ENCODE measurements at places on chromosomes 16 and 17. TPM values are rescaled to one million over a fixed set of nuclear protein-coding genes. Genes with fewer than 3 reads are reported as not detected.

Gene SMIM36
- total RNA-seq: not detected

Gene AGRP
- not detected for total RNA-seq

Gene ZG16B
- not detected for total RNA-seq

Gene MAF
- not detected for total RNA-seq

Gene TBC1D16
- 9.6 TPM for total RNA-seq

- peak; percentile 8 for DNase-seq
These were observed 11.6 kb downstream of the SRCIN1 start for GRCh38 chr17:38594152-38594551.

- no peak for DNase-seq
These were observed 1504.5 kb downstream of the CDH11 start for GRCh38 chr16:63617047-63617989.

- no peak for DNase-seq
These were observed 3.2 kb upstream of the CRHR1 start for GRCh38 chr17:45780921-45781320.

- DNase-seq: no peak
These were observed 105.5 kb downstream of the TNFRSF13B start for GRCh38 chr17:16866436-16866835.

DNA sequence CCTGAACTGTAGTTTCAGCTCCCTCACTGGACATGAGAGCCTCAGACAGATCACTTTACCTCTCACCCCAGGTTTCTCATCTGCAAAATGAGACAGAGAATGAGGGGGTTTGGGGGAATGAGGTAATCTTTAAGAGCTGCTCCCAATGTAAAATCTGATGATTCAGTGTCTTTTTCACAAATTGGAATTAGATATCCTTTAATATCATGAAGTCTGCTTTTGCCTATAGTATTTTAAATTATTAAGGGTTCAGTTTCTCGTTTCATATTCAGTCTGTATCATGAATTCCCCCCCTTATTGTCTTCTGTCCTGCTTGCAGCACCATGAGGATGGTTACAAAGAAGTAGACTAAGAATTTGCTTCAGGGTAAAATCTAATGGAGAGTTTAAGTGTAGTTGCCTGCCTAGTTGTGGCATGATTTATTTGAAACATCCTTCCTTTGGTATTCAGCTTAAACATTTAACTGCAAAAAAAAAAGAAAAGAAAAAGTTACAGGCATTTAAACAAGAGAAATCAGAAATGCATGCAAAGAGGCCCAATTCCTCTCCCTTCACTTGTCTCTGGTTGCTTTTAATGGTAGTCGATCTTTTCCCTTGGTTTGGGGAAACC lies 77.3 kb downstream of the WNT3 start:
- no peak for DNase-seq

DNA sequence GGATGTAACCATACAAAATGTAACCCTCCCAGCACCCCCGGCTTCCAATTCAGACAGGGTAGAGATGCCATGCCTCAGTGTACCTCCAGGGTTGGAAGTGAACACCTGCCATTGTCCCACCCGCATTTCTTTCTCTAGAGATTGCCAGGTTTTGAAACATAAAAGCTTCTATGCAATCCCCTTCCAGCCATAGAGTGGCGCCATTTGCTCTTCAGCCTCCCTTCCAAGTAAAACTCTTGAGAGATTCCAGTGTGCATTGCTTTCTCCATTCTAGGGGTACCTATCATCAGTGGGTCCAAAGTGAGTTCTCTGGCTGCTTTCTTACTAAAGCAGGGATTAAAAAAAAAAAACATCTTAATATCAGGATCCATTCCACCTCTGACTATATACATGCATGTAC lies 133.1 kb upstream of the RPL38 start:
- DNase-seq: no peak

DNA sequence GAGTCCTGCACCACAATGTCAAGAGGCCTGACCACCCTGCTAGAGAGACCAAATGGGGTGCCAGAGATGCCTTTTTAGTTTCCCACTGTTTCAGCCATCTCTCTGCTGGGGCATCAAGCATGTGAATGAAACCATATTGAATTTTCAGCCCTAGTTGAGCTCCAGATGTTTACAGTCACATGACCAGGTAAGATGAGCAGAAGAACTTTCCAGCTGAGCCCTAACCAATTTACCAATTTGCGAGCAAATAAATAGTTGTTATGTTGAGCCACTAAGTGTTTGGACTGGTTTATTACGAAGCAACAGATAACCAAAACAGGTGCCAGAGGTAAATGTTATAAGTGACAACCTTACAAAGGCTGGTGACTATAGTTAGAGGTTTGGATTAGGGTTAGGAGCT lies 209.1 kb upstream of the CCL2 start:
- no peak for DNase-seq

GRCh38 chr17:29076722-29077121 lies 33.8 kb downstream of the PIPOX start:
- DNase-seq: no peak

DNA sequence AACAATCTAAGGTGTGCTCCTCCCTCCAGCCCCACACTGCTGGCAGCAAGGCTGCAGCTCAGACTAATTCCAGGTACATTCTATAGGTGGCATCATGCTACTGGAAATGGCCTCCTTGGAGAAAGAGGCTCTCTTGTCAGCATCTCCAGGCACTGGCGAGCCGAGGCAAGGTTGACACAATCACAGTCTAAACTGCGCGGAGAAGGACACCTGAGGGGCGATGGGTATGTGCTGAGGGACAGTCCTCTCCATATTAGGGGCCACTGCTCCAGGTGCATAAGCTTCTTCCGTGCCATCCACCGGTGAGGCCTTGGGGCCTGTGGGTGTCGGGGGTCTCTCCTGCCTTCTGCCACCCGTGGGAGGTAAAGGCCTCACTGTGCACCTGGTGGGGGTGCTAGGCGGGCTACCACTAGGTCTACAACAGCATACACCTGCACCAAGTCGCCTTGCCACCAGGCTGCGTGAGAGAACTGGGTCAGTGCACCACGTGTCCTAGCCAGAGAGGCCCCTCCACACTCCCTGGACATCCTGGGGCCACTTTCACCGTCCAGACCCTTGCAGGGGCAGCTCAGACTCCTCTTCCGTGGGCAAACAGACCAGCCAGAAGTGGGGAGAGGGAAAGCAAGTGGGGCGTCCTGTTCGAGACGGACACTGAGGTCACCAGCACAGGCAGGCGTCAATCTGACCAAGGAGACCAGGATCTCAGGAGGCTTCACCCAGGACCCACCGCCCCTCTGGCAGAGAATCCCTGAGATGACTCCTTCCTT lies 12.1 kb upstream of the CBX8 start:
- peak; percentile 67 for DNase-seq

GRCh38 chr17:2445638-2446037 lies 44.8 kb upstream of the MNT start:
- DNase-seq: no peak

GRCh38 chr17:73910206-73910605 lies 266.0 kb upstream of the SDK2 start:
- DNase-seq: no peak

- DNase-seq: no peak
These were observed 4.7 kb upstream of the BEAN1 start for GRCh38 chr16:66422366-66422765.

- no peak for DNase-seq
These were observed at the start of gene RPL19 for GRCh38 chr17:39200070-39200879. TSS of gene RPL19 (plus strand) at chr17:39200283. CDS start at chr17:39200345, 62 bp downstream.
